Body of pancreas (tissue), 4 donors: ENCODE measurements at places on chromosomes 6 and 20. TPM values are rescaled to one million over a fixed set of nuclear protein-coding genes. Genes with fewer than 3 reads are reported as not detected.

DNA sequence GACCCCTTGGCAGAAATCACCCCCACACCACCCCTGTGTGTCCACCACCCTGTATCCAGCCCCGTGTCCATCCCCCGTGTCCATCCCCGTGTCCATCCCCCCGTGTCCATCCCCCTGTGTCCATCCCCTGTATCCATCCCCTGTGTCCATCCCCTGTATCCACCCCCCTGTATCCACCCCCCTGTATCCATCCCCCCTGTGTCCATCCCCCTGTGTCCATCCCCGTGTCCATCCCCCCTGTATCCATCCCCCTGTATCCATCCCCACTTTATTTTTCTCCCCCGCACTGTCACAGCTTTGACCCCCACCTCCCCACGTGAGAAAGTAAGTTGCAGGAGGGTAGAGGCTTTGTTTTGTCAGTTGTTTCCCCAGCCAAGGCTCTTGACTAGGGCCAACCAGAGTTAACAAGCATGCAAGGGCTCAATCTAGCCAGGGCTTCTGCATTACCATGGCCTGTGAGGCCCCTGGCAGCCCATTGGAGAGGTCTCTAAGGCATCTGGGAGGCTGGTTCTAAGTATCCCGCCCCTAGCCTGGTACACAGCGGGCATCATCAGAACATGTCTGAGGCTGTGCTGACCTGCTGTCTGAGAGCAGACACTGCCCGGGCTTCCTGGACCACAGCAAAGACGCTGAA lies 18.1 kb upstream of the SIRPA start:
- peaks cover 5% of the 10 kb centered on the region for H3K4me1 ChIP-seq
- H3K27ac ChIP-seq = no peak overlapping the region
- DNase-seq = no peak
- no peaks in the 10 kb centered on the region for H3K27me3 ChIP-seq

- no peaks in the 10 kb centered on the region for H3K27me3 ChIP-seq
- no peaks in the 10 kb centered on the region for H3K36me3 ChIP-seq
- H3K4me1 ChIP-seq = no peaks in the 10 kb centered on the region
- no peak overlapping the region for H3K4me3 ChIP-seq
- H3K27ac ChIP-seq = no peak overlapping the region
Measured at GRCh38 chr6:129894921-129895320, 33.8 kb upstream of the TMEM244 start.

DNA sequence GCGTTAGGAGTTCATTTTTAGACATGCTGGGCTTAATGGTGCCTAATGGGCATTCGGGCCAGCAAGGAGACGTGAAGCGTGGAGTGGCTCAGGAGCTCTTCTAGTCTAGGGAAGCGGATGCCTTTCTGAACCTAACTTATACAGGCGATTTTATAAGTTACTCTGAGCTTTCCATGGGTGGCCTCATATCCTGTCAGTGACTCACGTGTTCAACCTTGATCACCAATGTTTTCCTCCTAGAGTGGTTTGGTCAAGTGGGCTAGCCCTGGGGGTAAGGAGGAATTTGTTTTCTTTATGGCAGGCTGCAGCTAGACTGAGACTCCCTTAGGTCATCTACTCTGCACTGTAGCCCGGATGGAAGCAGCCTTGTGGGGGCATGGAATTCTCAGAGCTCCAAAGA lies 52.1 kb downstream of the PLAGL1 start:
- no peak overlapping the region for H3K4me3 ChIP-seq
- no peak for DNase-seq
- H3K27ac ChIP-seq = no peak overlapping the region
- no peaks in the 10 kb centered on the region for H3K36me3 ChIP-seq
- H3K27me3 ChIP-seq = no peaks in the 10 kb centered on the region

The SIRT5 gene
- 11.2 TPM for total RNA-seq

The CLPSL2 gene
- not detected for total RNA-seq
